ENCODE measurements at places on chromosomes 2 and 18.

DNA sequence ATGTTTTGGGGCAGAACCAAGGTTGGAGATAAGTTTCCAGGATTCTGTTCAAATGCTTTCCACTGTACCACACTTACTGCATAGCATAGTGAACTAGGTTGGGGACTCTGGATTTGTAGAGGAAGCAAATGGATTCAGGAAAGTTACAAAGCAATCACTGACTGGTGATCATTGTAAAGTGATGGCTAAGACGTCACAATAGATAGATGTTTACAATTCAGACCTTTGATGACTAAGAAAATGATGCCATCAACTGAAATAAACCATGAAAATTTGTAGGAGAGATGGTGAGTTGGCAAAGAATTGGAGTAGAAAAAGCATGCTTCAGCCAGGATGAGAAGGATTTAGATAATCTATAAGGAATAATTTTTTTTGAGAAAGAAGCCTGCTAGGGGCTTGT is 178.0 kb downstream of the UBE2E3 start:
- DNase-seq = no peak

- no peak for DNase-seq
Observed at GRCh38 chr2:142332196-142332595, 201.4 kb upstream of the LRP1B start.

GRCh38 chr2:96389736-96390135 is 54.2 kb downstream of the NCAPH start:
- DNase-seq = no peak

DNA sequence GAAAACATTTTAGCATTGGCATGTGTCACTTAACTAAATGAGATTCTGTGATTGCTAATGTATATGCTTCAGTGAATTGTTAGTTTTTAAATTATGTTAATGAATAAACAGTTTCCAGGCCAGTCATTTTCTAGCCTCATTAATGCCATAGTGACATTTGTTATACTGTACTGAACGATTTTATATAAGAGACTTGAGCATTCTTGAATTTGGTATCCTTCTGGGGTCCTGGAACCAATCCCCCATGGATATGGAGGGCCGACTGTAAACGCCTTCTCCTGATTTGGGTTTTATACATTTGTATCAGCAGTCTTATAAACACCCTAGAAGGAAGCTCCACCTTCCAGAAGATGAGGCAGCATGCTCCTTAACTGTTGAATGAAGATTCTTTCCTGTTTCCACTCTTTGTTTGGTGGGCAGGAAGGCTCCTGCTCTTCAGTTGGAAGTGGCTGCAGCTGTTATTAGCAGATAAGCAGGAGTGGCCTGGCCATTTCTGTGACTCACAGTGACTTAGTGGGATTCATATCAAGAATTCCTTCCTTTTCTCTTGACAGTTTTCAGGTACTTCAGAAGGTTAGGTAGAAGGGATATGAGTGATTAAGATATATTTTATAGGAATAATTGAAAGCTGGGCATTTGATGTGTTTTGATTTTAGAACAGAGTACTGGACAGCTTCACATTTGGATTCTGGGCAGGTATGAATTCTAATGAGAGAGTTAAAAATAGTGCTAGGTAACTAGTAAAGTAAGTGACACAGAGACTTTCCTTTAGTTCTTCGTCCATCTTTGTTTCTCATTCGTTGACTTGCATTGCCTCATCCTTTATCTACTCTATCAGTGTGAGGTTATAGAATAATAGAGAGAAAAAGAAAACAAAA is 124.9 kb downstream of the PLCL1 start:
- no peak for DNase-seq

DNA sequence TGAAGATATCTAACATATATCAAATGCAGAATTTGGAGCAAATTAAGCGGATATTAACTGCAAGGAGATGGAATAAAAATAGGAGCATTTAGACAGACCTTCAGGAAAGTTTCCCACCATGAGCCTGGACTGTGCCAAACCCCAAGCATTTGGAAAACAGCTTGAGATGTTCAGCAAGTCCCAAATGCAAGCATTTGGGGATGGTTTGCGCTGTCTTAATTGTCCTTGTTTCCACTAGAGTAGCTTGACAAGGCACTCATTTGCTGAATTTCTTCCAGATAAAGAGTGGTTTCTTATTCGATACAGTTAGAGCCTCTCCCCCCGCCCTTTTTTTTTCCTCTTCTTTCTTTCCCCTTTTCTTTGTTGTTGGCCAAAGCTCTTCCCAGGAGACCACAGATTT is 77.1 kb upstream of the CDC42EP3 start:
- no peak for DNase-seq

DNA sequence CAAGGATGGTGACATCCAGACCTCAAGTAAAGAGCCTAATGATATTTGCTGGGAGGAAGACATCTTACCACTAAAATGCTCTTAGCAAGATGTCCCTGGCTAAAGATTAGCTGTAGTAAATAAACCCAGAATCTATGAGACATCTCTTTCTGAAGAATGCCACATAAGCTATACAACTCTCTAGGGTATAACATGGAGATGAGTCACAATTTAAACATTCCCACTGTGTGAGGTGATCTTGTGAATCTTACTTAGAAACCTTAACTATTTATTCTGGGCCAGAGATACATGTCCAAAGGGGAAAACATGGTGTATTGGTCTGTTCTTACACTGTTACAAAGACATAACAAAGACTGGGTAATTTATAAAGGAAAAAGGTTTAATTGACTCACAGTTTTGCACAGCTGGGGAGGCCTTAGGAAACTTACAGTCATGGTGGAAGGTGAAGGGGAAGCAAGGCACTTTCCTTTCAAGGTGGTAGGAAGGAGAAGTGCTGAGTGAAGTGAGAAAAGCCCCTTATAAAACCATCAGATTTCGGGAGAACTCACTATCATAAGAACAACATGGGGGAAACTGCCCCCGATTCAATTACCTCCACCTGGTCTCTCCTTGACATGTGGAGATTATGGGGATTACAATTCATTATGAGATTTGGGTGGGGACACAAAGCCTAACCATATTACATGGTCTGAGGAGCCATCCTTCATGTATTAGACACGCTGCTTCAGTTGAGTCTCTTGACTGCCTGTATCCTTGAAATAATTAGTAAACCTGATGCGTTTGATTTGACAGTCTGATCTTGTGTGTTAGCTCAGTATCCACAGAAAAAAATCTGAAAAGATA is 17.1 kb downstream of the KRCC1 start:
- no peak for DNase-seq

- no peak for DNase-seq
Observed at GRCh38 chr2:144876013-144876412, 356.1 kb upstream of the ZEB2 start.

GRCh38 chr2:173572848-173573247 is 218.2 kb downstream of the CDCA7 start:
- no peak for DNase-seq

- no peak for DNase-seq
Observed at GRCh38 chr2:219106251-219106650, 45.5 kb upstream of the IHH start.

DNA sequence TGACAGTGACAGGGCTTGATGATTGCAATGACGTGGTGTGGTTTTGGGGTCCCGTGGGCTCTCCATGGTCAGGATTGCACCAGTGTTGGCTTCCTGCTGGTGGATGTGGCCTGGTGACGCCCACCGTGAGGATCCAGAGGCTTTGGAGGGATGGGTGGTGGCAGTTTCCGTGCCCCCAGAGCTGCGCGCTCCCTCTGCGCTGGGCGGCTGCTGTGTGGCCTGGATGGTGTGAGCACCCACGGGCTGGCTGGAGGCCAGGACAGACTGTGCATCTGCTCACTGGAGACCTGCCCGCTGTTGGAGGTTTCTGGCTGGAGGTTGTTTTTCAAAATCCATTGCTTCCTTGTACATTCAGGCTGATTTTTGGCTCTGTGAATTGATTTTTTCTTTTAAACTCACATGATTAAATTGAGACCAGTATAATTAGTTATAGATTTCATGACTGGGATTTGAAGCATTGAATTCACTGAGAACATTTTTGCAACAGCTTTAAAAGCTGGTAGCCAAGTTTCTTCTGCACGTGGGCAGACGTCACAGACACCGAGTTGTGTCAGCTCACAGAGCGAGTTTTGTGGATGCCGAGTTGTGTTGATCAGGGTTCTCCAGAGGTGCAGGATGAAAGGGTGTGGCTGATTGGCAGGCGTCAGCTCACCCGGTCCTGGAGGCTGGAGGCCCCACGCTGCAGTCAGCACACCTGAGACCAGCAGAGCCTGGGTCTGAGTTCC is 72.7 kb downstream of the KCNG2 start:
- DNase-seq = no peak

- no peak for DNase-seq
Observed at GRCh38 chr2:70608373-70608772, 54.7 kb upstream of the TGFA start.

GRCh38 chr18:69246027-69246426 is 154.7 kb upstream of the DOK6 start:
- no peak for DNase-seq

DNA sequence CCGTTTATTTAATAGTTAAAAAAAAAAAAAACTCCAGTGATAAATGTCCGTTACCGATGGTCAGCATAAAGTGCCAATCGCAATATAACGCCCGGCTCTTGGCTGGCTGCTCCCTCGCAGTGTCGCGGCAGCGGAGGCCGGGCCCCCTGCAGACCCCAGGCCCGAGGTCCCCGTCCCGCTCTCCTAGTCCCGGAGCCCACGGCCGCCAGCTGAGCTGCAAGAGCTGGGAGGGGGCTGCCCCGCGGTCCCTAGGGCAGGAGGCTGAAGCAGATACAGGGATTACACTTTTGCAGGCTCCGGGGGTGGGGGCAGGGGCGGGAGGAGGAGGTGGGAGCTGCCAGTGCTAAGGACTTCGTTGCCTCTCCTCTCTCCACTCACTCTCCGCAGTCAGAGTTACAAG is 6.9 kb downstream of the OSR1 start:
- DNase-seq = no peak

- no peak for DNase-seq
Observed at GRCh38 chr2:149441255-149441654, 110.9 kb downstream of the LYPD6 start.

DNA sequence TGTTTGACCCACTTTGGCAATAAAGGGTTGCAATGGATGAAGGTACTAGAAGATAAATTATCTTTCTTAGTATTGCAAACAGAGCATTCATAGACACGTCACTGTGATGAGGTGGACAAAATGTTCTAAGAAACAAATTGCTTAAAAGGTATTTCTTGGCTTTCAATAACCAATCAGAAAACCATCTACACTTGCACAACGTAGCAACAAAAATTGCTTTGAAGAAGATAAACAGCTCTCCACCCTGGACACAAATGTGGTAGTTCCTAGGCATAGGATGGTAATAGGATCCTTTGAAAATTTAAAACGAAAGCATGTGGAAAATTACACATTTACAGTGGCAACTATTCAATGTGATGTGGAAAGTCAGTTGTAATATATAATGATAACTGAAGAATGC is 439.9 kb upstream of the ETAA1 start:
- DNase-seq = no peak

GRCh38 chr2:174551697-174552096 is 45.9 kb downstream of the WIPF1 start:
- no peak for DNase-seq

GRCh38 chr2:224429441-224429810 is 27.5 kb upstream of the FAM124B start:
- no peak for DNase-seq

DNA sequence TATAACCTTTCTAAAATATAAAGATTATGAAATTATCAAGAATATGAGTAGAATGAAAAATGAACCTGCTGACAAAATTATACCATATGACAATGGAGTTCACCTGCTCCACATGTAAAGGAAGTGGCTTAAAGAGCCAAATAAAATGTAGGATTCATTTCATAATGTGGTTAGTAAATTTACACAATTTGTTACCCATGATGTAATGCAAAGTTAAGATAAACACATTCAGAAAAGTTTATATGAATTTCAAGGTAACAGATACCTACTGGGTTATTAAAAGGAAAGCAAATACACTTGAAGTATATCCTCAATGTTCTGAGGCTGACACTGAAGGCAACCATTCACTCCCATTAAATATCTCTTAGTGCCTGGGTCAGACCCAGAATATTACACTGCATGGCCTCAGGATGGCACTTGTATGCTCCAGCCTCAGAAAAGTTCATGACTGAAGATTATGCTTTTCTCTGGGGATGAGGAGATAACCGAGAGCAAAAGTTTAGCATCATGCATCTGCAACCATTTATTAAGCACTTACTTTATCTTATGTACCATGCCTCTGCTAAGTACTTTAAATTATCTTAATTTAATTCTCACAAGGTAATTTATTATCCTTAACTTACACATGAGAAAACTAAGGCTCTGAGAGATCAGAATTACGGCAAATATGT is 6.2 kb downstream of the STRN start:
- DNase-seq = no peak

DNA sequence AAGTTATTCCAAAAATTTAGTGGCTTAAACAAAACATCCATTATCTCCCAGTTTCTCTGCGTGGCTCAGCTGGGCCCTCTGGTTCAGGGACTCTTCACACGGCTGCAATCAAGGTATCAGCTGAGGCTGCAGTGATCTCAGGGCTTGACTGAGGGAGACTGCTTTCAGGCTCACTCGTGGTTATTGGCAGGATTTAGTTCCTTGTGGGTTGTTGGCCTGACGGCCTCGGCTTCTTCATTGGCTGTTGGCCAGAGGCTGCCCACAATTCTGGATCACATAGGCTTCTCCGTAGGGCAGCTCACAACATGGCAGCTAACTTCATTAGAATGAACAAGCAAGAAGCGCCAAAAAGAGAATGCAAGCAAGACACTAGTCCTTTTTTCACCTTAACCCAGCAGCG is 90.1 kb downstream of the ABI2 start:
- DNase-seq = no peak

GRCh38 chr2:162938387-162938786 is 99.8 kb upstream of the KCNH7 start:
- no peak for DNase-seq

GRCh38 chr2:83873110-83873509 is 586.0 kb downstream of the SUCLG1 start:
- DNase-seq = no peak

GRCh38 chr2:226728996-226729395 is 70.6 kb downstream of the IRS1 start:
- no peak for DNase-seq

- DNase-seq = no peak
Observed at GRCh38 chr2:49582946-49583345, 428.6 kb upstream of the FSHR start.

DNA sequence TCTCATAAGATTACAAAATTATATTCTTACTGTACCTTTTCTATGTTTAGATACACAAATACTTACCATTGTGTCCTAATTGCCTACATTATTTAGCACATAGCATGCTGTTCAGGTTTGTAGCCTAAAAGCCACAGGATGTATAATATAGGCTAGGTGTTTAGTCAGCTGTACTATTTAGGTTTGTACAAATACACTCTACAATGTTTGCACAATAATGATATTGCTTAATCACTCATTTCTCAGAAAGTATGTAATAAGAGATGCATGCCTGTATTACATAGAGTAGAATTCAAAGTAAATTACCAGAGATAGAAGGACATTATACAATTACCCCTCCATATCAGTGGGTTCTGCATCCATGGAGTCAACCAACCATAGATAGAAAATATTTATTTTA is 201.1 kb upstream of the COL3A1 start:
- DNase-seq = no peak

GRCh38 chr2:68643874-68644485 is 601 bp downstream of the PROKR1 start:
- no peak for DNase-seq

GRCh38 chr2:98875081-98875728 is 60.8 kb downstream of the CRACDL start:
- no peak for DNase-seq

GRCh38 chr18:26696308-26696707 is 148.0 kb upstream of the KCTD1 start:
- no peak for DNase-seq
